ENCODE measurements at places on chromosomes 2 and 18.
A peak's percentile ranks its signal among the peaks of the same experiment; 100 is the strongest.

- ATAC-seq: peak; percentile 56
Observed at GRCh38 chr2:203685081-203685621, 21.3 kb upstream of the CD28 start.

- ATAC-seq: no peak
Observed at GRCh38 chr18:11533942-11534496, 75.4 kb upstream of the SLC35G4 start.

- ATAC-seq: no peak
Observed at GRCh38 chr2:1847846-1848598, 103.7 kb upstream of the PXDN start.

- ATAC-seq: no peak
Observed at GRCh38 chr2:195563857-195564512, 93.0 kb upstream of the SLC39A10 start.

- ATAC-seq: peak; percentile 14
Observed at GRCh38 chr18:37778417-37779165, 213.0 kb upstream of the CELF4 start.

Measured in gastroesophageal sphincter (tissue), 4 donors.